Esophagus squamous epithelium (tissue), 5 donors: ENCODE measurements at places on chromosomes 4 and X. TPM values are rescaled to one million over a fixed set of nuclear protein-coding genes. Genes with fewer than 3 reads are reported as not detected.

GRCh38 chr4:26611885-26612284 lies 28.0 kb downstream of the TBC1D19 start:
- no peak overlapping the region for H3K27ac ChIP-seq
- H3K4me1 ChIP-seq, result no peaks in the 10 kb centered on the region
- DNase-seq, result no peak
- H3K4me3 ChIP-seq, result no peak overlapping the region

GRCh38 chr4:118746251-118746919 lies 61.2 kb downstream of the METTL14 start:
- peaks cover 11% of the 10 kb centered on the region for H3K4me1 ChIP-seq
- no peak for DNase-seq
- H3K27me3 ChIP-seq, result no peaks in the 10 kb centered on the region
- H3K36me3 ChIP-seq, result no peaks in the 10 kb centered on the region

Gene NPY2R
- not detected for total RNA-seq

- no peaks in the 10 kb centered on the region for H3K36me3 ChIP-seq
- DNase-seq, result no peak
- no peak overlapping the region for H3K4me3 ChIP-seq
Measured at GRCh38 chr4:52891743-52892142, 29.6 kb downstream of the RASL11B start.

Gene SOX3
- total RNA-seq, result not detected

DNA sequence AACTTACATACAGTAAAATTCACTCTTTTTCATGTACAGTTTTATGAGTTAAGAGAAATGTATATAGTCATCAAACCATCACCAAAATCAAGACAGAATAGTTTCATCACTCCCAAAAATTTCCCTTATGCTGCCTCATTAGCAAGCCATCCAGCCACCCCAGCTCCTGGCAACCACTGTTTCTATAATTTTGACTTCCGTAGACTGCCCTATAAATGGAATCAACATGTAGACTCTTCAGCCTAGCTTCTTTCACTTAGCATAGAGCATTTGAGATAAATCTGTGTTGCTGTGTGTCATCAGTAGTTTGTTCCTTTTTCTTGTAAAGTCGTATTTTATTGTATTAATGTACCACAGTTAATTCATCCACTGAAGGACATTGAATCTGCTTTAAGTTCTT lies 23.2 kb downstream of the HDX start:
- H3K4me1 ChIP-seq, result no peaks in the 10 kb centered on the region
- DNase-seq, result no peak
- no peak overlapping the region for H3K27ac ChIP-seq
- H3K36me3 ChIP-seq, result no peaks in the 10 kb centered on the region

DNA sequence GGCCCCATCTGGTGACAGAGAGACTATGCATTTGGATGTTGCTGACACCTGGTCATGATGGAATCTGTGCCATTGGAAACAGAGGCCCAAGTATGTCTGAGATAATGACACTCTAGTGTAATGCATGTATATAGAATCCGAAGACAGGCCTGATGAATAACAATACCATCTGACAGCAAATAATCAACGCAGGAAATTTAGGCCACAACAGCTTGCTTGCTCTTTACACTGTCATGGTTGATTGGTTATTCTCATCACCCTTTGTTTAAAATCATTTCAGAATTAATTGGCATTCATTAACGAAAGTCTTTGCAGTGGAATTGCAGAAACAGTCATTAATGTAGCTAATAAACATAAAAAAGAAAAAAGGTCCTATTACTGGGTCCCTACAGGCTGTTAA lies 194.8 kb downstream of the AFF2 start:
- no peaks in the 10 kb centered on the region for H3K36me3 ChIP-seq
- no peaks in the 10 kb centered on the region for H3K4me1 ChIP-seq
- no peak overlapping the region for H3K4me3 ChIP-seq
- H3K27ac ChIP-seq, result no peak overlapping the region
- no peaks in the 10 kb centered on the region for H3K27me3 ChIP-seq
- DNase-seq, result no peak

Gene RS1
- not detected for total RNA-seq

Gene AR
- 2.4 TPM for total RNA-seq

Gene NEUROG2
- not detected for total RNA-seq

Gene ITIH6
- not detected for total RNA-seq

DNA sequence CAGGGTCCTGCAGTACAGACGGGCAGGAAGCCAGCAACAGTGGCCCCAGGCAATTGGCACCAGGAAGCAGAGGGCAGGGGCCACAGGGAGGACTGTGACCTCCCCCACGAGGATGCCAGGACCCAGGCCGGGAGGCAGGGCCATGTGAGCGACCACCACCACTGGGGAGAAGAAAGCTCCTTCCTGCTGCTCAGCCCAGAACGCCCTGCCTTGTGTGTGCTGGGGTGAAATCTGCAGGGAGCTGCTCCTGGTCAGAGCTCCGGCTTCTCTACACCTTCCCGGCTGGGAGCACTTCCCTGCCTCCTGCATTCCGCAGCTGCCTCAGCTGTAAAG lies 100.4 kb downstream of the HMX1 start:
- H3K4me3 ChIP-seq, result no peak overlapping the region
- no peaks in the 10 kb centered on the region for H3K36me3 ChIP-seq
- no peak for DNase-seq
- H3K27ac ChIP-seq, result no peak overlapping the region
- H3K4me1 ChIP-seq, result no peaks in the 10 kb centered on the region

- no peak overlapping the region for H3K27ac ChIP-seq
- no peak overlapping the region for H3K4me3 ChIP-seq
- no peaks in the 10 kb centered on the region for H3K36me3 ChIP-seq
- no peak for DNase-seq
- no peaks in the 10 kb centered on the region for H3K4me1 ChIP-seq
Measured at GRCh38 chrX:119646515-119646914, 40.3 kb upstream of the NKRF start.

- peaks cover 29% of the 10 kb centered on the region for H3K27me3 ChIP-seq
- no peak for DNase-seq
- no peak overlapping the region for H3K4me3 ChIP-seq
- no peaks in the 10 kb centered on the region for H3K36me3 ChIP-seq
- H3K27ac ChIP-seq, result no peak overlapping the region
Measured at GRCh38 chr4:54097152-54097551, 2.8 kb upstream of the GSX2 start.

Gene SLC10A6
- 16.2 TPM for total RNA-seq

- H3K27ac ChIP-seq, result peak overlapping the region; percentile 98
- peaks cover 18% of the 10 kb centered on the region for H3K4me1 ChIP-seq
- no peak for DNase-seq
- H3K27me3 ChIP-seq, result no peaks in the 10 kb centered on the region
Measured at GRCh38 chr4:77072195-77072753, 3.5 kb downstream of the CCNI start.

Gene LRAT
- not detected for total RNA-seq

DNA sequence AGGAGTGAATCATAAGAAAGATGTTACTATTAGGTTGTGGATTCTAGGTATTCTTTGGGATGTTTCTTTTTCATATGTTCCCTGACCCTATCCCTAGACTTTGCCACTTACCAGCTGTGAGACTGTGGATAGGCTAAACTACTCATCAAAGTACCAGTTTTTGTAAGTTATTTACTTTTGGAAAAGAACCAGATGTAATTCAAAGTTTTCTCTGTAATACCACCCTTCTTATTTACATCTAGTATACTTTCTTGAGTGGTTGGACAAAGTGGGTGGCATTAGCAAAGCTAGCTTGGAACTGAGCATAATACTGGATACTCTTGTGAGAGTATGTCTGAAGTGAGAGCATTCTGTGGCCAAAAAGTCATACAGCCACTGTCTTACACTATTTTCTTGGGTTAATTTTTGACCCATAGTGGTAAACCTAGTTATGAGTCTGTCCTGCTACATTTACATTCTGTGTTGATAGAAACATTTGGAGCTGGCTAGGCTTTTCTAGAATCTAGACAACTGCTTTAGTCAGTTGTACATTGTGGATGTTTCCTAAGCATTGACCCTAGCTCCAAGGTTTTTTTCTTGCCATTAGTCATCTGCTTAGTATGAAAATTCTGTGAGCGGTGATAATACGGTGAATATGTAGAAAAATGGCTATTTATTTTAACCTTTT lies 41.7 kb downstream of the KDM6A start:
- H3K27ac ChIP-seq, result no peak overlapping the region
- H3K4me1 ChIP-seq, result no peaks in the 10 kb centered on the region
- H3K36me3 ChIP-seq, result no peaks in the 10 kb centered on the region
- H3K27me3 ChIP-seq, result no peaks in the 10 kb centered on the region
- H3K4me3 ChIP-seq, result no peak overlapping the region

- no peak overlapping the region for H3K4me3 ChIP-seq
- DNase-seq, result no peak
- no peaks in the 10 kb centered on the region for H3K27me3 ChIP-seq
- peaks cover 34% of the 10 kb centered on the region for H3K4me1 ChIP-seq
- H3K27ac ChIP-seq, result no peak overlapping the region
Measured at GRCh38 chr4:140052050-140052449, 101.9 kb downstream of the MAML3 start.

Gene TEC
- total RNA-seq, result 3.8 TPM

Gene GBA3
- total RNA-seq, result not detected

Gene CLTRN
- total RNA-seq, result 0.83 TPM

DNA sequence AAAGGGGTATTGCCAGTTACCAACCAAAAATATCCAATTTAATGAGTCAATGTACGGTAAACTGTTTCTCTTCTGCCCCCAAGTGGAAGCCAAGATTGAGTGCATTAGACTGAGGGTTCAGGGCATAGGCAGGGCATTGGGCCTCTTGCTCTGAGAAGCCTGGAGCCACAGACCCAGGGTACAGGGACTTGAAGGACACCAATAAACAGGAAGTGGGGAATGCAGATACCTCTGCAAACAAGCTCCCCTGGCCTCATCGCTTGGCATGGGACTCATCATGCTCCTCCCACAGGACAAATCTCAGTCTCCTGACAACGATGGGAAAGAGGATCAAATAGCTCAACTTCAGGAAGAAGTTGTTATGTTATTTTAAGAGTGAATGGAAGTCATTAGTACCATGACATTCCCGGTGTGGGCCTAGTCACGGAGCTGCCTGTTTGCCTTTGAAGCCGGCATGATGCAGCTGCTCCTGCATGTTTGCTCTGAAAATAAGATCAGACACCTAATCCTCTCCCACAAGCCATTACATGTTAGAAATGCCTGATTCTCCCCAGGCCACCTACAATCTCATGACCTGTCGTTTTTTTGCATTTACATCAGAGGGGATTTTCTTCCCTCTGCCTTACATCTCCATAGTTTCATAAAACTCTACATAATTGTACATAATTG lies 224.2 kb downstream of the RCHY1 start:
- H3K27me3 ChIP-seq, result no peaks in the 10 kb centered on the region
- H3K4me1 ChIP-seq, result no peaks in the 10 kb centered on the region
- no peak for DNase-seq
- H3K4me3 ChIP-seq, result no peak overlapping the region

DNA sequence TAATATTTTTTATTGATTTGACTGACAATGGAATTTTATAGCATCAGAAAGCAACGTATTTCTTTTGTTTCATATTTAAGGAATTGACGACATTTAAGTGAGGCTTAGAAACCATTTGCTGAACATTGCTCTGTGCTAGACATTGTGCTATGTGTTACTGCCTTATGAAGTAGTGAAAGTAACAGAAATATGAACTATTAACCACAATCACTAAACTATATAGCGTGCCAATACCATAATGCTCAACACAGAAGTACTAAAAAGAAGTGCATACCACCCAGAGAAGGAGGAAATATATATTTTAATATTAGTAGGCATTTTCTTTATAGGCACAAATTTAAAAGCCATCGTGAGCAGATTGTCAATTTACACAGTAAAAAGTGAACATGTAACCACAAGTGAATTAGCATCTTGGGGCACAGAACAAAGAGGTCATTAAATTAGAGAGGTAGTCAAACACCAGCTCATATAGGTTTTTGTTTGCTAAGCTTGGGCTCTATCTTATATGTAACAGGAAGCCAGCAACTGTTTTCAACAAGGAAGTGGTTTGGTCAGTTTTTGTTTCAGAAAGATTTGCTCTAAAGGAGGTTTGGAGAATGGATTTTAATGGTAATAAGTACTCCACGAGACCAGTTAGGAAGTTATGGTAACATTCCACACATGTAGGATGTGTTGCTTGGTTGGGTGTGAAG lies 270.7 kb downstream of the GRXCR1 start:
- no peak overlapping the region for H3K4me3 ChIP-seq
- no peak overlapping the region for H3K27ac ChIP-seq
- DNase-seq, result no peak
- no peaks in the 10 kb centered on the region for H3K36me3 ChIP-seq

- no peaks in the 10 kb centered on the region for H3K4me1 ChIP-seq
- H3K27ac ChIP-seq, result no peak overlapping the region
- no peak for DNase-seq
- no peak overlapping the region for H3K4me3 ChIP-seq
- H3K27me3 ChIP-seq, result no peaks in the 10 kb centered on the region
- H3K36me3 ChIP-seq, result no peaks in the 10 kb centered on the region
Measured at GRCh38 chr4:71533121-71533520, 194.3 kb downstream of the SLC4A4 start.

Gene IL3RA
- 0.92 TPM for total RNA-seq

Gene GLUD2
- total RNA-seq, result 0.70 TPM

GRCh38 chr4:156945532-156945931 lies 26.1 kb downstream of the PDGFC start:
- no peaks in the 10 kb centered on the region for H3K27me3 ChIP-seq
- no peak overlapping the region for H3K4me3 ChIP-seq
- no peaks in the 10 kb centered on the region for H3K36me3 ChIP-seq
- H3K4me1 ChIP-seq, result peaks cover 11% of the 10 kb centered on the region
- DNase-seq, result no peak

Gene PPP4R3C
- not detected for total RNA-seq
